ENCODE measurements at places on chromosomes 7 and 10.

DNA sequence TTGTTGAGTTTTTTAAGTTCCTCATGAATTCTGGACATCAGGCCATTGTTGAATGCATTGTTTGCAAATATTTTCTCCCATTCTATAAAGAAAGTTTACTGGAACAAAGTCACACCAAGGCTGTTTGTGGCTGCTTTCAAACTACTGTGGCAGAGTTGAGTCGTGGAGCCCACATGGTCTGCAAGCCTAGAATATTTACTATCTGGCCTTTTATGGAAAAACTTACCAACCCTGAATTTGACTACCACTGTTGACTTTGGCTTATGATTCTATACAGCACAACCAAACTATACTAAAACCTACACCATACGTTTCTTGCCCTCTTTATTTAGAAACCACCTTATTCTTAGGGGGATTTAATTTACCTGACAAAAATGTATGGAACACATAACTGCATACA lies 239.1 kb downstream of the KCNMA1 start:
- no peak for DNase-seq

DNA sequence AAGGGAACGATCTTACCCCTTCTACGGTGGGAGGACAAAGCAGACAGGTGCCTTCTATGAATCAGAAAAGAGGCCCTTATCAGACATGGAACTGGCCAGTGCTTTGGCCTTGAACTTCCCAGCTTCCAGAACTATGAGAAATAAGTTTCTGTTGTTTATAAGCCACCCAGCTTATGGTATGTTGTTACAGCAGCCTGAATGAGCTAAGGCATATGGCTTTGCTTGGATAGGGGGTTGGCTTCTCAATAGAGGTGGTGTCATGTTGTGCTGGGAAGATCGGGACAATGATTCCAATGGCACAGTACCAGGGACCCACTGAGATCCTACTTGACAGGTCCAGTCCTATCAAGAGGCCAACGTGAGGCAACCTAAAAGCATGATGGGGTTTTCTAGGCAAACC lies 183.4 kb upstream of the BMPER start:
- DNase-seq: no peak

DNA sequence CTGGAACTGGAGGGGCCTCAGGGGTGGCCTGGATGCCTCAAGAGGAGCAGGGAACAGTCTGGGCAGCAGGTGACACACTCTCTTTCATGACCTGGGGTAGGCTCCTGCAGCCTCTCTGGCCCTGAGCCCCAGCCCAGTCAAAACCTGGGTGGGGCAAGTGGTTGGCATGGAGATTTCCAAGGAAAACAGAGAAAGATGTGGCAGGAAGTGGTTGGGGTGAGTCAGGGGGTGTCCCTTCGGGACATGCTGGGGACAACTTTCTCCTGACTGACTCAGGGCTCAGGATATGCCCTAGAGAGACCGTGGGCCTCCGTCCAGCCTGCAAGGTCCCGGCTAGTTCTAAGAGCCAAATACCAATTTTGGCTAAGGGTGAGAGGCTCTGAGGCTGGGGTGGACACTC lies 2.9 kb downstream of the AQP1 start:
- no peak for DNase-seq

GRCh38 chr7:41969561-41970105 lies 266.7 kb upstream of the INHBA start:
- no peak for DNase-seq

DNA sequence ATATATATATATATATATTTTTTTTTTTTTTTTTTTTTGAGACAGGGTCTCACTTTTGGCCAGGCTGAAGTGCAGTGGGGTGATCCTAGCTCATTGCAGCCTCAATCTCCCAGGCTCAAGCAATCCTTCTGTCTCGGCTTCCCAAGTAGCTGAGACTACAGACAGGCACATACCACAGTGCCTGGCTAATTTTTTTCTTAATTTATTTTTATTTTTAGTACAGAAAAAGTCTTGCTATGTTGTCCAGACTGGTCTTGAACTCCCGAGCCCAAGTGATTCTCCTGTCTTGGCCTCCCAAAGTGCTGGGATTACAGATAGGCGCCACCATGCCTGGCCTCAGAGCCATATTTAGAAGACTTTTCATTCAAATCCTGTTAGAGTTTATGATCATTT lies 79.6 kb downstream of the PRTFDC1 start:
- no peak for DNase-seq

DNA sequence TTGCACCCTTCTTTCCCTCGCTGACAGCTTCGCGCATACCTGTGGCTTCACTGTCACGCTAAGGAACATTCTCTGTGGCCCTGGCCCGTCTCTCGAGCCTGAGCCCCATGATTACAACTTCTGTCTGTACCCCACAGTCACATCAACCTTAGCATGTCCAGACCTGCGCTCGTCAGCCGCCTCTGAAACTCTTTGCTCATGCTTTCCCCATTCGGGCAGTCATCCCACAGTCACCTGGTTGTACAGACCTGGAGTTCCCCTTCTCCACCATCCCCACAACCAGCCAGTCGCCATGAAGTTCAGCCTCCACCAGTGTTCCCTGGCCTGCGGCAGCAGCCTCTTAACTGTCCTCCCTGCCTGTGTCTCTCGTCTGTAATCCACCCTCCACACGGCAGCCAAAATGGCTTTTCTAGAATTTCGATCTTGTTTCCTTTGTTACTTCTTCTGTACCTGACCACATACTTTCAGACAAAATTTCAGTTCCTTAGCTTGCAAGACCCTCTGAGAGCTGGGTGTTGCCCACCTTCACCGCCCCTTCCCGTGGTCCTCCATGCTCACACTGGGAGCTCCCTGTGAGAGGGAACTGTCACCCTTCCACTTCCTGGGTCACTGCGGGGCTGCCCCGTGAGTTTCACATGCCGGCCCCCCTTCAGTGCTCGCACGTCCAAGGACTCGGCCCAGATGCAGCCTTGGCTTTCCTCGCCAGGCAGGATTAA lies 229.2 kb downstream of the CELF2 start:
- no peak for DNase-seq

- no peak for DNase-seq
Measured at GRCh38 chr10:52228556-52228955, 85.5 kb upstream of the DKK1 start.

DNA sequence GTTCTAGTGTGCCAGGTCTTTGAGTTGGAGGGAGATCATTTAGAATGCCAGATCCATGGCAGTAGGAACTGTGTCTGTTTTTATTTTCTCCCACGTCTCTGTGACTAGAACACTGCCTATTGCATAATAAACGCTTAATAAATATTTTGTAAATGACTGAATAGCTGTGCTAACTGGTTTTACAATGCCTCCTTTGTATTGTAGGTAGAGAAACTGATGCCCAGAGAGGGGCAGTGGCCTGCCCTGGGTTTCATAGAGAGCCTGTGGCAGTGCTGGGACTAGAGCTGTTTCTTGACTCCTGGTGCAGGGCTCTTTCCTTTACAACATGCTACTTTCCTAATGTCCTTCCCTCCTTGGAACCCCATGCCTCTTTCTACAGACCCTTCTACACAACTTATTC lies 2.5 kb downstream of the TAS2R5 start:
- DNase-seq: no peak

GRCh38 chr7:108404509-108405420 lies 51.5 kb downstream of the NRCAM start:
- DNase-seq: no peak

GRCh38 chr10:25382029-25382810 lies 207.4 kb downstream of the GPR158 start:
- no peak for DNase-seq

DNA sequence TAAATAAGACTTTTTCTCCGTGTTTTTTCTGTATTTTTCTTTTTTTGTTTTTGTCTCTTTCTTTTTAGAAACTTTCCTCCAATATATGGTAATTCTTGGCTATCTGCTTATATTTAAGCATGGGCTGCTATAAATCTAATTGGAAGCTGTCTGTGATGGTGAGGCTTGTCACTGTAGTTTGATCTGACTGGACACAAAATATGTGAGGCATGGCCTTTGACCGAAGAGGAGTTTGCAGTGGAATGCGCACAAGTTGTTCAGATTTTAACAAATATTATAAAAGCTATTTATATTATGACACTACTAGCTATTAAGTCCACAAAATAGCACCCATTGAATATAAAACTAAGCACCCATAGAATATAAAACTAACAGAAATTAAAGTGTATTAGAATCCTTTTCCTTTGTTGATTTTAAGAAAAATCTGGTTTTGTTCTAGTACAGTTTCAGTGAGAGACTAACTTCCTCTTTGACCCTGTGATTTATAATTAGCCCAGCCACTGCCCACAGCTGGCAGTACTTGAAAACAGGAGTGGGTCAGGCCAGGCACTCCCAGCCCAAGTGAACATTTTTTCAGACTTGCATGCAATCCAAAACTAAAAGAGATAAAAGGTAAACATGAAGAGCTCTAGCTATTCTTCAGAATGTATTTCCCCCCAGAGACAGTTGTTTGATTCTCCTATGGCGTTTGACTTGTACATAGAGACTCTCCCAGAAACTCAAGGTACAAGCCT lies 69.9 kb upstream of the FGL2 start:
- no peak for DNase-seq

DNA sequence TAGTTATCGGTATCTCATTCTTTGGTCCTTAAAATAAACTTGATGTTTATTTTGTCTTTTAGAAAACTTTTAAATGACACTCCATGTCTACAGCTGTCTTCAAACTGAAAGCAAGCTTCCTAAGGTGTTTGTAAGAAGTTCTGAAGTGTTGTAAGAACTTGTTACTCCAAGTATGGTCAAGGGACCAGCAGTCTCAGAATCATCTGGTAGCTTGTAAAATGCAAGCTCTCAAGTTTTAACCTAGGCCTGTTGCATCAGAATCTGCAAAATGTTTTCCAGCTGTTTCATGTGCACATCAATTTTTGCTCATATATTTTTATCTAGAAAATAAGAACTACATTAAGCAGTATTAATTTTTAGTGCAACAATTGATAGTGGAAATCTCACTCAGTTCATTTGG lies 104.1 kb downstream of the THSD7A start:
- DNase-seq: no peak

DNA sequence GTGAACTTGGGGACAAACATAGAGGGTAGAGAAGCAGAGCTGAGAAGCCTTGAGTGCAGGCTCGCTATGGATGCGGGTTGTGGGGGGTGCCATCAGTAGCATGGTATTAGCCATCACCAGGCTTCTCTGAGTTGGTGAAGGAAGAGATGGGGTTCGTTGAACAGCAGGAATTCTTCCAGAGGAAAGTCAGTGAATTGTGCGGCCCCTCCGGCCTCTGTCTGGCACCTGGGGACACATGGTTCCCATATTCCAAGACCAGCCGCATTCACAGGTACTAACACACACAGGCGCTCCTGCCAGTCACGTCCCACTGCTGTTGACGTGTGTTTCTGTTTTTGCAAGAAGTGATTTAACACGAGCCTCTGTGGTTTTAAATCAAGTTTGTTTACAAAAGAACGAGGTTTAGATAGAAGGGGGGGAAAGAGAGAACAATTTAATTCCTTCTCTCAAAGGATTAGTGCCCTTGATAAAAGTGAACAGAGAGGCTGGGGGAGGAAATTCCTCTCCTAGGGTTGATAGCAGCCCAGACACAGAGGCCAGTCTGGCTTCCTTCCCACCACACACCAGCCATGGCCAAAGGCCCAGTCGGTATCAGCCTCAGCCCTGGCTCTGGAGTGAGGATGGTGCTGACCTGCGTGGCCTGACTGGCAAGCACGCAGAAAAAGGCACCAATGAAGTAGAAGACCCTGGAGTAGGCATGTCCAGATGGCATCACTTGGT lies 252.6 kb upstream of the IGFBP3 start:
- DNase-seq: no peak

DNA sequence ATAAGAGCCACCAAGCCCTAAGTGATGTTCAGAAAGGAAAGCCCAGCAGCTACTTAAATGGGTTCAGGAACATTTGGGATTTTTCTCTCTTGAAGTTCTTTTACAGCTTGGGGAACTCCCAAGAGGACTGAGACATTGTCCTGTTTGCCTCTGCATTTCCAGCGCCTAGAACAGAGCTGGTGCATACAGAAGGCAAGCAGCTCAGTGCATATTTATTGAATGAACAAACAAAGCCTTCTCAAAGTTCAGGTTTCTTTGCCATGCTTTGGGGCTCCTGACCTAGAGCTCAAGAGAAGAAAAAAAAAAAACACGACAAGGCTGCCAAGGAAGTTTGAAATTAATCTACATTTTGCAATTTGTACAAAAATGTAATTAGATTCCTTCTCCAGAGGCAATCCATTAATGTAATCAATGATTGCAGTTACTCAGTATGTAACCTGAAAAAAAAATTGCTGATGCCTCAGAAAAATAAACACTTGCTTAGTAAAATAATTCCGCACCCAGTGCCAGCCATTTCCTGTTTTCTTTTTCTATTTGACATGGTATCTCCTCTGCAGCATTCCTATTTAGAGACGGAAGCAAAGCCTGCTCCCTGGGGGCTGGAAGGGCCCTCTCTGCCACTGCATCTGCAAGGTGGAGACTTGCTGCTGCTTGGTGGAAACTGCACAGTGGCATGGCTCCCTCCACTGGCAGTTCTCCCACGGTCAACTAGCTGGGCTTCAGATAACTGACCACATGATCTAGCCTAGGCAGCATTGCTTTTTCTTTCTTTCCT lies 157.3 kb downstream of the TMEM178B start:
- DNase-seq: no peak

DNA sequence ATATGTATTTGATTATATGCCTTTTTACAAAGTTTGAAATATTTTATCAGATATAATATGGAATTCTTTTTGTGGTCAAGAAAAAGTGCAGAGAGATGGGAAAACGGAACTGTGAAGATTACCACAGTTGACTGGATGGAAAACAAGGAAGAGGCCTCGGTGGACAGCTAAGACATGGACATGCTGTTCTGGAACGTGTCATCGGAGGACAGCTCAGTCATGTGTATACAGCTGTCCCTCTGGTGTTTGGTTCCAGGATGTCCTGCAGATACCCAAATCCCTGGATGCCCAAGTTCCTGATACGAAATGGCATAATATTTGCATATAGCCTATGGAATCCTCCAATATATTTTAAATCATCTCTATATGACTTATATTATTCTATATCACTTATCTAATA lies 49.4 kb downstream of the TRIL start:
- no peak for DNase-seq

DNA sequence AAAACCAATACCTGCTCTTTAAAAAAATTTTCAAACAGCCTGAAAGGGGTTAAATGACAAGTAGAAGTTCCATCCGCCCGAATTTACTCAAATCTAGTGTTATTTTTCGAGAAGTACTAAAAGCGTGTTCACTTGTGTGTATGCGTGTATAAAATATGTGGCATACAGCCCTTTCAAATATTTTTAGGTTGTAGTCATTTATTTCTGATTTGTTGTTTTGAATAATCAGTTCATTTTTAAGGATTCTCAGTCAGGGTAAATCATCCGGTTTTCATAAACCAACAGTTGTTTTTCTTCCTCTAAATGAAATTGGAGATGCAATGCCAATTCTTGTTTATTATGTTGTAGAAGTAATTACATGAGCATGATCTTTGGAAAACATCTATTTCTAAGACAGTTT lies 6.9 kb upstream of the SUN1 start:
- DNase-seq: no peak

GRCh38 chr10:26213157-26213800 lies 3.3 kb upstream of the GAD2 start:
- DNase-seq: no peak

- DNase-seq: no peak
Measured at GRCh38 chr7:18509481-18509880, 13.9 kb downstream of the HDAC9 start.
